ENCODE measurements at places on chromosomes 6 and 20. TPM values are rescaled to one million over a fixed set of nuclear protein-coding genes. Genes with fewer than 3 reads are reported as not detected.

GRCh38 chr6:106104476-106104875 is 18.3 kb downstream of the PRDM1 start:
- DNase-seq = no peak

- DNase-seq = no peak
Observed at GRCh38 chr6:30612213-30612612, 4.8 kb downstream of the PPP1R10 start.

- DNase-seq = no peak
Observed at GRCh38 chr6:3847521-3847920, 1.7 kb upstream of the FAM50B start.

Gene CST2
- total RNA-seq = not detected

GRCh38 chr6:1640476-1640875 is 30.8 kb downstream of the FOXC1 start:
- DNase-seq = no peak

DNA sequence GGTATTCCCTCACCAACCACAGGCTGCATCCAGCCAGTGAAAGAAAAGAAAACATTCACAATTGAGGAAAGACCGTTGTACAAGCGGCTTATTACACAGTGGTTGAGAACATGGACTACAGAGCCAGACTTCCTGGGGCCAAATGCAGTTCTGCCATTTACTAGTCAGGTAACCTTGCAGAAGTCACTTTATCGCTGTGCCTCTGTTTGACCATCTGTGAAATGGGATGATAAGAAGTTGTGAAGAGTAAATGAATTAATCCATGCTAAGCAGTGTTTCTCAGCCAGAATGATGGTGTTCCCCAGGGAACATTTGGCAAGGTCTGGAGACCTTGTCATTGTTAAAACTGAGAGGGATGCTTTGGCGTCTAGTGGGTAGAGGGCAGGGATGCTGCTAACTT is 14.8 kb downstream of the ARHGAP40 start:
- no peak for DNase-seq

DNA sequence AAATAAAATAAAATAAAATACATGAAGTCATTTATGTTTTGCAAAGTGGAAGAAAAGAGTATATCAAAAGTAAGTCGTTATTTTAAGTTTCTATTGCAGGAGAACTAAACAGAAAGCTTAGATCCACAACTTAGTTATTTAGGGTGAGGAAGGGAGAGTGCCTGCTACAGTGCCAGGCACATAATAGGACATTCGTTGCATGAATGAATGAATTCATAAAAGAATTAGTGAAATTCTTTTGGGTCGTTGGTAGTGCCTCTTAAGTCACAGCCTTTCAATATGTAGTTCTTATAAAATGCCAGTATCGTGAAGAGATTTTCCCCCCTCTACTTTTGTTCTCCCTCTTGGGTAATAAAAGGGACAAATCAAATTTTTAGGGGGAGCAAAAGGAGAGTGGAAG is 29.1 kb downstream of the SF3B5 start:
- DNase-seq = no peak

Gene TXLNB
- total RNA-seq = not detected

Gene MYB
- total RNA-seq = 0.40 TPM

Gene RPP40
- 11.5 TPM for total RNA-seq

GRCh38 chr20:49578436-49578835 is 10.5 kb upstream of the PTGIS start:
- DNase-seq = no peak

- no peak for DNase-seq
Observed at GRCh38 chr6:142534484-142534883, 232.7 kb downstream of the ADGRG6 start.

Gene PRKN
- 1.0 TPM for total RNA-seq

GRCh38 chr20:33010133-33010504 is 2.6 kb downstream of the BPIFB2 start:
- no peak for DNase-seq

Gene MCCD1
- total RNA-seq = not detected

Data from mammary epithelial cell (primary cell).